ENCODE measurements at places on chromosomes 7 and 10. TPM values are rescaled to one million over a fixed set of nuclear protein-coding genes. Genes with fewer than 3 reads are reported as not detected.

AS3MT gene
- total RNA-seq, result 5.8 TPM

ZNF727 gene
- 0.18 TPM for total RNA-seq

CCM2 gene
- 18.8 TPM for total RNA-seq

HTR5A gene
- total RNA-seq, result 2.1 TPM

PITX3 gene
- total RNA-seq, result not detected

NAT16 gene
- total RNA-seq, result 2.1 TPM

Data from cerebellum (tissue), 4 donors.